ENCODE measurements at places on chromosomes 6 and 20.
A peak's percentile ranks its signal among the peaks of the same experiment; 100 is the strongest.

DNA sequence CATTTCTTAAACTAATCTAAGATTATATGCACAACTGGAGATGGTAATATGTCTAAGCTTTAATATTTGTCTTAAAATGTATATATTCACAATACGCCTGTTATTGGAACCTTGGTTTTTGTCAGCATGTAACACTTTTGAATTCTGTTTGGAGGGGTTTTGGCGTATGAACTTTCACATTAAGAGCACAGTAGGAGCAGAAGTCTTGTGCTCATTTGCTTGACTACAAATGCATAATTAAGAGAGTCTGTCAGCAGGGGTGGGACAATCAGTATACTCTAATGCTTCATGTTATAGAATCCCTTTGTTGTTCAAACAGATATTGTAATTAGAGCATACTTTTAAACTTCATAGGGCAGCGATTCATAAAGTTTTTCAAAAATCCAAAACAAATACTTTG, 112.8 kb downstream of the QKI start:
- no peak for ATAC-seq

- ATAC-seq: no peak
These were observed 18.4 kb upstream of the CCDC167 start for GRCh38 chr6:37518116-37518515.

DNA sequence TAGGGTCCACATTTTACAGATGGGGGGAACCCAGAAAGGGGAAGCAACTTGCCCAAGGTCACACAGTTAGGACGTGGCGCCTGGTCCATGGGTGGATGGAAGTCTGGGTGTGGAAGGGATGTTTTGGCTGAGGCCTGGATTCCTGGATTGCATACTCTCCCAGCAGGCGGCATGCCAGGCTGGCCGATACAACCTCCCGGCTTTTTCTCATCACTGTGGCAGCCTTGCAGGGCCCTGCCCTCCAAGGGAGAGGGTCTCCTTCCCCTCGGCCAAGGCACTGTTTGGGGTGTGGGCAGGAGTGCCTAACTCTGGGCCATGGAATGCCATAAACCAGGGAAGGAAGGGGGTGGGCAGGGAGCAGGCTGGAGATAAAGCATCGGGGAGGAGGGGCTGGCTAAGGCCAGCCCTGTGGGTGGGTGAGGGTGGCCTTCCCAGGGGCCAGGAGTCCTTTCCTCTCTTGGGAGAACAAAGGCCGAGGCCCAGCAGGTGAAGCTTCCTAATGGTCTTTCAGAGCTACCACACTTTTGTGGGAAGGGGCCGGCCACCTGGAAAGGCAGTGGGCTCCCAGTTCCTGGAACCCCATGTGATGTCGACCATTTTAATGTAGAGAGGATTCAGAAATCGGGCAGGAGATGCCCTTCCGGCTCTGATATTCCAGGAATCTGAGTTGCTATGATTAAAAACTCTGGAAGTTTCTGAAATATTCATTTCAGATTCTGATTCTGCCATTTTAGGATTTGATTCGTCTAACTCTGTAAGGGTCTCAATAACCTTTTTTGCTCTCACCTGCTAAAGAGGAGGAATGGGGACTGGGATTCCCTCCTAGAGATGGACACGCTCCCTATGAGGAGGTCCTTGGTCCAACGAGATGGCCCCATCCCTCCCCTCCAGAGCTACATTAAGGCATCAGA, 4.2 kb downstream of the FOXS1 start:
- no peak for ATAC-seq

GRCh38 chr6:111714416-111715270, 109.0 kb upstream of the TRAF3IP2 start:
- no peak for ATAC-seq

DNA sequence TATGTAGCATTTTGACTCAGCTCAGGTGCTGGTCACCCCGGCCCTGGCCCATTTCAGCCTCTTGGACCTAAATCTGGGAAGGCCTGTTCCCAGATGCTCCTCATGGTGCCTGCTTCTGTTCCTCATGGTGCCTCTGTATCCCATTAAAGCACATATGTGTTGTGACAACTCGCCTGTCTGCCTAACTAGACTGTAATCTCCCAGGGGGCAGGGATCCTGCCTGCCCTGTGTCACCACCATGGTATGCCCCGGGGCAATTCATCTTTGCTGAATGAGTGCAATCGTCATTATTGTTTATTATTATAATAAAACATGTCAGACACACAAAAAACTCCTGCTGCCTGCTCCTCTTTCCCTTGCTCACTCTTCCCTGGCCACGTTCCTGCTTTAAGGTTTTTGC, 62.0 kb downstream of the ZFP64 start:
- ATAC-seq: no peak

DNA sequence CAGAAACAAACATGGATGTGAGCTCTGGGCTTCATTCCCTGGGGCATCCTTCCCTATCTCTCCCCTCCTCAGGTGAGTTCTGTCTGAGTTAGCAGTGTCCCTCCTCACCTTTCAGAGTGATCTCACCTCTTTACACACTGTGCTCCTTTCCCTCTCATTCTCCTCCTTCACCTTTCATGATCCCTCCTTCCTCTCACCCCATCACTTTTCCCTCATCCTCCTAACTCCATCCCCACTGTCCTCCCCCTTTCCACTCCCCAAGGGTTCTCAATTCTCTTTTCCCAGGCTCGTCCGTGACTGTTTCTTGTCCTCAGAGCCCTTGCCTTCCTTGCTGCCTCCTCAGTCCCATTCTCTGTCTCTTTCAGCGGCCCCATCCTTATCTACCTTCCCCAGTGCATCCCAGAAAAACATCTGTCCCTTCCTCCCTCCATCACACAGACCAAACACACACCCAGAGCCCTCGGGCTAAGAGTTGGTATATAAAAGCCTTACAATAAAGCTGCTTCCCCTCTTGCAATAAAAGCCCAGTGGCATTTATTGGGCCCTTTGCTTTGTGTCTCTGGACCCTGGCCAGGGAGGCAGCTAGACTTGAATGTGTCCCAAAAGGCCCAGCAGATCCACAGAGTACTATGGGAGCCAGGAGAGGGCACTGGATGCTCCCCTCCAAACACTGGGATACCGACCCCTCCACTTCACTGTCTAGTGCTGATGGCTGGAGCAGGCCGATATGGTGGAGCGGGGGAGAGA, 1.9 kb downstream of the RNF39 start:
- ATAC-seq: no peak

- ATAC-seq: no peak
These were observed 27.6 kb downstream of the PHACTR3 start for GRCh38 chr20:59631751-59632540.

- ATAC-seq: peak; percentile 37
These were observed 41.6 kb downstream of the OPRM1 start for GRCh38 chr6:154080461-154081189.

DNA sequence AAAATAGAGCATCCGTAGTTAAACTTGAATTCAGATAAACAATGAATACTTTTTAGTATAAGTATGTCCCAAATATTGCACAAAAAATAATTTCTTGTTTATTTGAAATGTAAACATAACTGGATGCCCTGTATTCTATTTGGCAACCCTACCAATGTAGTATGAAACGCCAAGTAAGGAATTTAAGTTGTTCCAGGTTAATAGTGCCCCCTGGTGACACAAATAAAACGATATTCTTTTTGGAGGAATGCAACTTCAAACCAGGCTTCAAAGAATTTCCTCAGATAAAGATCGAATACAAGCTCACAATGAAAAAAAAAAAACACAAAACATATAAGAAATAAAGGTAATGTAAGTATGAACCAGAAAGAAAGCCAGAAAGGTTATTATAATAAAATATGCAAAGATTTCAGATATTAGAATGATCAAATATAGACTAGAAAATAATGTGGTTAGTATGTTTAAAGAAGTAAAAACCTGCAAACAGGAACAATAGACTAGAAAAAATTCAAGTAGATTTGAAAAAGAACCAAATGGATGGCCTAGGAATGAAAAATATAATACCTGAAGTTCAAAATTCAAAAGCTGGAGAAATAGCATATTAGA, 18.4 kb upstream of the AKAP7 start:
- ATAC-seq: no peak

DNA sequence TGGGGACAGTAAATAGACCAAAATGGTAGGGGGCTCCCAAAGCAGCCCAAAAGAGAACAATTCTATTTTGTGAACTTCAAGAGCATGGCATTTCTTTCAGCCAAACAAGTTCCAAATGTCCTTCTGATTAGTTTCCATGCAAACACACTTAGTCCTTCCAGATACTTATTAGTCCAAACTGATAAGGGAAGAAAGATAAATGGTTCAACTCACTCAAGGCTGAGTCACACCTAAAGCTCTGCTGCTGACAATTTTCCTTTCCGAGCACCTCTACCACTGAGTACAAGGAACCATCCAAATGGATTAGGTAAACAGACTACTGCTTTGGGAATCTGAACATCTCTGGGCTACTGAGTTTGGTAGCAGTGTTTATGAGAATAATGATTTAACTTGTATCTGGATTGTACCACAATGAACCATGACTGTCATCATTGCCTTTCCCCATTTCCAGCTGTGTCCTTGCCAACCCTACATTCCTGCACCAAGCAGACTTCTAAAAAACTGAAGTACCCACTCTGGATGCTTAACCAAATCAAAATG, 71.2 kb downstream of the TNFRSF21 start:
- ATAC-seq: no peak

GRCh38 chr20:10864076-10864672, 190.4 kb upstream of the JAG1 start:
- peak; percentile 70 for ATAC-seq

- peak; percentile 17 for ATAC-seq
These were observed 628 bp downstream of the RBM24 start for GRCh38 chr6:17281497-17282481.

- ATAC-seq: peak; percentile 85
These were observed 607.3 kb upstream of the CITED2 start for GRCh38 chr6:139981768-139982181.

GRCh38 chr6:9515633-9516606, 899.0 kb downstream of the TFAP2A start:
- ATAC-seq: peak; percentile 88

- ATAC-seq: no peak
These were observed 39.7 kb upstream of the PRND start for GRCh38 chr20:4681991-4682401.

- ATAC-seq: no peak
These were observed 2.3 kb downstream of the EMILIN3 start for GRCh38 chr20:41364236-41364855.

GRCh38 chr6:25608558-25609174, 43.3 kb upstream of the SCGN start:
- no peak for ATAC-seq

GRCh38 chr20:36130390-36130789, 24.1 kb upstream of the EPB41L1 start:
- no peak for ATAC-seq

GRCh38 chr6:37283268-37283667, 25.3 kb upstream of the TMEM217 start:
- ATAC-seq: no peak

GRCh38 chr20:57711826-57712225, 2.0 kb upstream of the PMEPA1 start:
- ATAC-seq: no peak

DNA sequence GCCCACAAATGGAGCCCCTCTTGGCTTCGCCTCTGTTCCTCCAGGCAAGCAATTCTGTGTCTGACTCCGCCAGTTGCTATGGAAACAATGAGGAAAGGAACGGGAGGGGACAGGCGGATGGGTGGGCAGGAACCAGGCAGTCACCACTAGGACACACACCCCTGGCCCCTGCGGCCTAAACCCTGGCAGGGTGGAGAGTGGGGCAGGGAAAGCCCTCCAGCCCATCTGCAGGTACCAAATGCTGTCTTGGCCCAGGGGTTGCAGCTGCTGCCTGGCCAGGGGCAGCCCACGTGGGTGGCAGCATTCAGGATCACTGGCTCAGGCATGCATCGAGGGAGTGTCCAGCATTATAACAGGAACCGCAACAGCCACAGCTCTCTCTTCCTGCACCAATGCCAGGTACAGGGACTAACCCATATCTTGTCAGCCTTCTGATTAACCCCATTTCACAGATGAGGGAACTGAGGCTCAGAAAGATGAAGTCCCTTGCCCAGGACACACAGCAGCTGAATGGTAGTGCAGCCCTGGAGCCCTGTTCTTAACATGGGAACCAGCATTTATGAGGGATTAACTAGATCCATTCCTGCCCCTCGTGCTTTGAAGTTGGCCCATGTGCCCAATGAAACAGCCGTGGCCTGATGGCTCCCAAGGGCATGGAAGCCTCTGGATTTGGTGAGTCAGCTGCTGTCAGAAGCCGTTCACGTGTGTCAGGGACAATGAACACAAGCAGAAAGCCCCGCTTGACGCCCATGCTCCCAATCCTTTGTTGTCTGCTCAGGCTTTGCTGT, 66.3 kb downstream of the NOL4L start:
- no peak for ATAC-seq

GRCh38 chr6:44021589-44022295, 105.5 kb downstream of the MRPL14 start:
- no peak for ATAC-seq

- no peak for ATAC-seq
These were observed 55.6 kb downstream of the ADTRP start for GRCh38 chr6:11722805-11723631.

GRCh38 chr6:139369568-139370282, 4.7 kb downstream of the CITED2 start:
- ATAC-seq: peak; percentile 41

DNA sequence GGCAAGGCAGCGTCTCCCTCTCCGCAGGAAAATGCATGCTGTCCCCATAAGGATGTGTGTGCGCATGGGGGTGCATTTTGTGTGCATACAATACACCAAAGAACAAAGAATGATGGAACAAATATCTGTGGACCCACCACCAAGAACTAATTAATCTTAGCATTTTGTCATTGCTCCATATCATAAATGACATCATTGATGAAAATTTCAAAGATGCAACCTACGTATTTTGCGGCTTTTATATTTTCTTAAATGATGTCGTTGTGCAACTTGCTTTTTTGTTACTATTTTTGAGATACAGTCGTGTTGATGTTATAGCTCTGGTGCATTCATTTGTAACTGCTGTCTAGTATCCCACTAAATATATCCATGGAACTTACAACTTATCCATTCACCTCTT, 89.7 kb downstream of the SERAC1 start:
- no peak for ATAC-seq

GRCh38 chr20:52105442-52106422, 85.8 kb downstream of the ZFP64 start:
- ATAC-seq: no peak

- ATAC-seq: no peak
These were observed 646.1 kb upstream of the DEFB115 start for GRCh38 chr20:30611239-30611984.

- ATAC-seq: no peak
These were observed 234.9 kb downstream of the BCKDHB start for GRCh38 chr6:80341330-80341729.

- no peak for ATAC-seq
These were observed 104.0 kb downstream of the EYA2 start for GRCh38 chr20:46998477-46999240.

- no peak for ATAC-seq
These were observed 231.9 kb upstream of the FAM83B start for GRCh38 chr6:54614499-54615195.

GRCh38 chr20:35319192-35319870, 27.1 kb upstream of the FAM83C start:
- ATAC-seq: no peak

- no peak for ATAC-seq
These were observed 16.6 kb downstream of the ZC3H12D start for GRCh38 chr6:149468179-149468578.

Measured in SK-N-SH treated with all-trans-retinoic acid at 6 μM for 48 hours (cell line).